SK-MEL-5 (cell line): ENCODE measurements at places on chromosomes 2 and 18. TPM values are rescaled to one million over a fixed set of nuclear protein-coding genes. Genes with fewer than 3 reads are reported as not detected.
A peak's percentile ranks its signal among the peaks of the same experiment; 100 is the strongest.

- no peak for DNase-seq
Observed at GRCh38 chr18:44945888-44946401, 265.3 kb downstream of the SETBP1 start.

Gene PLEK
- total RNA-seq = not detected in 2 replicates

Gene ALPG
- total RNA-seq = not detected in 2 replicates

Gene GALNT13
- 0.21 TPM in 1 of 2 replicates, not detected in the other for total RNA-seq

- no peak for DNase-seq
Observed at GRCh38 chr2:54664238-54664786, 59.1 kb upstream of the EML6 start.

Gene MREG
- total RNA-seq = 128 and 133 TPM in 2 replicates

DNA sequence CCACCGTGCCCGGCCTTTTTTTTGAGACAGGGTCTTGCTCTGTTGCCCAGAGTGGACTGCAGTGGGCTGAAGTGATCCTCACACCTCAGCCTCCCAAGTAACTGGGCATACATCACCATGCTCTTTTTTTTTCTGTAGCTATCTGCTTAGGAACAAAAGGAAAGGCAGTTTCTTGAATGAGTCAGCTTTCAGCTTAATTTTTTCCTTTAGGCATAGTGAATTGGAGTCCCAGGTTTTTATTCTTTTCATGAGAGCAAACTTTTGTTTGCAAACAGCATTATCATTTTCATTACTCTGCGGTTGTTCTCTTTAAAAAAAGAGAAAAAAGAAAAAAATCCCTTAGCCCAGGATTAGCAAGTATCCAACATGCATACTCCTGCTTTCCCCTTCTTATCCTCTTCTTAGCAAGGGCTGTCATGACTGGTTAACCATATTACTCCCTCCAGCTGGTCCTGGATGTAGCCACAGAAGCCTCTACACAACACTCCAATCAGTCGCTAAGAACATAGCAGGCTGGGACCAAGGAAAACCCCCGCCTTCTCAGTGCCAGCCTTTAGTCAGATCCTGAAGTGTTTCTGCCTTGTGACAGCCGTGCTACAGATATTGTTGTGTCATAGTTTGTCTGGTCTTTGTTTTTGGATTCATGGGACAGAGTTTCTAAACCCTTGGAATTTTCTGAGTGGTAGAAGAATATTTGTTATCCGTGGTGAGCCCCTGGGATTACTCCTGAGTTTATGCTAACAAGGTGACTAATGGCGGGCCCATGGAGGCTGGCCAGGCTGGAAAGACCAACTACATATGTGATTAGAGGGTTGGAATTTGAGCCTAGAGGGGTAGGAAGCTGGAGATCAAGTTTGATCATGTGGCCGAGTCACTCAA is 23.3 kb upstream of the ST3GAL5 start:
- peak; percentile 69 for DNase-seq
